AG08396 (cell line): ENCODE measurements at places on chromosomes 12 and 14.

DNA sequence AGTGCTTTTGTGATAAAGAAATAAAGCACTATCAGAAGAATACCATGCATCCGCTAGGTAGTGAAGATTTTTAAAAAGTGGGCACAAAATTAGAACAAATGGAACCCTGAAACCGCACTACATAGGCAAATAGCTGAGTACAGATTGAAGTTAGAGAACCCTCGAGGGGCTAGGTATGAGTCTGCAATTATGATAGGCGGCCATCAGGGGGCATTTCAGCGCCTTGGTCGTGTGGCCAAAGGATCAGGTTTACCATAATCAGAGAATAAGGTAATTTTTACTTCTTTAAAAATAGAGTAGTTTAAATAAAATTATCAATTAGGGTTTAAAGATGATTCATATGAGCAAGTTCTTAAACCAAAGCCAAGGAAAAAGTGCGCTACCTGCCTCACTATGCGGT lies 129.8 kb downstream of the TMX1 start:
- no peak for DNase-seq

DNA sequence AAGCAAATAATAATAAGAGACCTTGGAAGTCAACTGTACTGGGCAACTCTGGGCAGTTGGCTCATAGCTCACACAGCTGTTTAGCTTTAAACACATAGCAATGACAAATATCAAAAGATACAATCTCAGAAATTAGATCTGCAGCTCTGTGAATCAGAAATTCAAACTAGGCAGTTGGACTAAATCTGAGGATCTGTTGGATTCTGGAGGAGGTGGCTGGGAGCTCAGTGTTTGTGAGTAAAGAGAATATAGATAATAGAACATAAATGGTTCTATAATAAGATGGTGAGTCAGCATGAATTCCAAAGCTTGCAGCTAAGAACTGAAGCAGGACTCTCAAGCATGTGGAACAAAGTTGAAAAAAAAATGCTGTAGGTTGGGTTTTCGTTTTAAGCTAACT lies 1949.4 kb upstream of the SEL1L start:
- no peak for DNase-seq

GRCh38 chr12:119068129-119068856 lies 87.0 kb downstream of the SRRM4 start:
- no peak for DNase-seq

DNA sequence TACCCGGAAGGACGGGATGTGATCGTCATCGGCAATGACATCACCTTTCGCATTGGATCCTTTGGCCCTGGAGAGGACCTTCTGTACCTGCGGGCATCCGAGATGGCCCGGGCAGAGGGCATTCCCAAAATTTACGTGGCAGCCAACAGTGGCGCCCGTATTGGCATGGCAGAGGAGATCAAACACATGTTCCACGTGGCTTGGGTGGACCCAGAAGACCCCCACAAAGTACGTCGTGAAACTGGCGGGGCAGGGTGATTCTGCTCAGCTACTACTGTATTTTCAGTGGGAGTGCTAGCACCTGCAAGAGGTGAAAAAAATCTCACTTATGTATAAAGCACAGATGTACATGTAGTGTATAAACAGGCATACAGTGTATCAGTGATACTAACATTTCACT lies 62.9 kb downstream of the FOXN4 start:
- no peak for DNase-seq

DNA sequence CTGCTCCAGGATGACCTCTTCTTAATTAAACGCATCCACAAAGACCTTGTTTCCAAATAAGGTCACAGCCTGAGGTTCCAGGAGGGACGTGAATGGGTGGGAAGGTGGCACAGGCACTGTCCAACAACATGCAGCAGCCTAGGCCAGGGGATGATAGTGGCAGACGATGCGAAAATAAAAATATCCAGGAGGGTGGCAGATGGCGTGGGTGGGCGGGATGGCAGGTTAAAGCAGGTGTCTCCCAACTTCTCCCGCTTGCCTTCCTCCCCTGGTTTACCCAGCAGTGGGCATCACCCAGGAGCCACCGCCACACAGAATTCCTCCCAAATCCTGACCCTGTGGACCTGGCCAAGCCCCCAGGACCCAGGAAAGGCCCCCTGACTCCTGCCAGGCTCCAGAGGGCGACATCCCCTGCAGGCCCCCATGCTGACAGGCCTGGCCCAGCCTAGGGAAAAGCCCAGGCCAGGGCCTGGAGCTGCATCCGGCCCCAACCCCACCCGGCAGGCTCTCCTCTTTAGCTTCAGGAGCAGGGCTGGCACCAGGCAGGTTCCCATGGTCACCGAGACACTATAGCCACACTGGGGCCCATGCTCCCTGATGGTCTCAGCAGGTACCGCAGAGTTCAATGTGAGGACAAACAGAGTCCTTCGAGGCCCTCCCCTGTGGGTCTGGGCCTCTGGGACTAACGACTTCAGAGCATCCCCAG lies 9.7 kb downstream of the NCOR2 start:
- no peak for DNase-seq

- DNase-seq, result no peak
Observed at GRCh38 chr14:25237845-25238244, 187.9 kb upstream of the STXBP6 start.

GRCh38 chr12:13103391-13104033 lies at the start of gene GSG1:
TSS of gene GSG1 (minus strand) at chr12:13103667. CDS start at chr12:13103512, 155 bp downstream.
- no peak for DNase-seq

DNA sequence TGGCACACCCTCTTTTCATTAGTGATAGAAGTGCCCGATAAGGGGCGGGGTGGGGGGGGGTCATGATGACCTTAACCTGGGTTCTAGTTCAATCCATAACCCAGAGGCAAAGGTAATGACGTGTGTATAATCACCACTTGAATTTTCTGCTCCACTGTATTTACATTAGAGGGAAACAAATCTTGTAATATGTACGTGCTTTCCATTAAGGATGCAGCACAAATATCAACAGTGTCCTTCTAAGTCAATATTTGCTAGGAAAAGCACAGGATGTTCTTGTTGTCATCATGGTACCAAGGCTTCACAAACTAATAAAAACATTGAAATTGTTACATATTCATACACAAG lies 121.2 kb upstream of the SLC38A2 start:
- DNase-seq, result no peak
